Naive thymus-derived CD8-positive, alpha-beta T cell (primary cell): ENCODE measurements at places on chromosomes 16 and 17.

DNA sequence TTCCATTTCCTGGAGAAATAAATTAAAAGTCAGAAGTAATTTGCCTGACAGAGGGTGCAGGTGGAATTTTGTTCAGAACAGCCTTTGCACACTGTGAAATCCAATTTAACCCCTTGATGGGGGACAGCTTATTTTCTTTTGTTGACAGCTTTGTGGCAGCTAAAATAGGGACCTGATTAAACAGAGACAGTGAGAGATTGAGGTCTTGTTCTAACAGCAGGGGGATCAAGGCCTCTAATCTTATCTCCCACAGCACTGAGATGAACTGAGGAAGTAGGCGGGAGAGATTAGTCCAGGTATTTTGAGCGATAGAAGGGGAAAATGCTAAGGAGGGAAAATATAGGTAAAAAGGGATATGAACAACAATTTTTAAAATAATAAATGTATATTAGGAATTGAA is 1491.4 kb upstream of the GOT2 start:
- DNase-seq, result no peak

DNA sequence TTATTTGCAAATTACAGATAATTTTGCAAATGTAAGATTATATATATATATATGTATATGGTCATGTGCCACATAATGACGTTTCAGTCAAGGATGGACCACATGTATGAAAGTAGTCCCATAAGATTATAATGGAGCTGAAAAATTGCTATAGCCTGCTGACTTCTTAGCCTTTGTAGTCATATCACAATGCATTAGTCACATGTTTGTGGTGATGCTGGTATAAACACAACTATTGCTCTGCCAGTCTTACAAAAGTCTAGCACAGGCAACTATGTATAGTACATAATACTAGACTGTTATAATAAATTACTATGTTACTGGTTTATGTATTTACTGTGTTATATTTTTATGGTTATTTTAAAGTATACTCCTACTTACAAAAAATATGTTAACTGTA is 444.3 kb downstream of the KCNJ2 start:
- no peak for DNase-seq

- DNase-seq, result no peak
These were observed 1.8 kb downstream of the IL27 start for GRCh38 chr16:28504707-28505404.

DNA sequence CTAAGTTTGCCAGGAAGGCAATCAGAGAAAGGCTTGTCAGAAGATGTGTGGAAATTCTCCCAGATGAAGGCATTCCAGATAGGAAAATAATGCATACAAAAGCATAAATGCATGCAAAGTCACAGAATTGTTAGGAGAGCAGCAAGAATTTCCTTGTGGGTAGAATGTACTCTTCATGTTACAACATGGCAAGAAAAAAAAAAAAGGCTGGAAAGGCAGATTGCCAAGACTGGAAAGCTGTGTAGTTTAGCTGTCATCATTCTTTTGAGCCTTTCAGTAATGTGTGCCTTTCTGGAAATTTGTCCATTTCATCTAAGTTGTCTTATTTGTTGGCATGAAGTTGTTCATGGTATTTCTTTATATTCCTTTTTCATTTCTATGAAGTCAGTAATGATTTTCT is 71.0 kb upstream of the EFCAB3 start:
- DNase-seq, result no peak

DNA sequence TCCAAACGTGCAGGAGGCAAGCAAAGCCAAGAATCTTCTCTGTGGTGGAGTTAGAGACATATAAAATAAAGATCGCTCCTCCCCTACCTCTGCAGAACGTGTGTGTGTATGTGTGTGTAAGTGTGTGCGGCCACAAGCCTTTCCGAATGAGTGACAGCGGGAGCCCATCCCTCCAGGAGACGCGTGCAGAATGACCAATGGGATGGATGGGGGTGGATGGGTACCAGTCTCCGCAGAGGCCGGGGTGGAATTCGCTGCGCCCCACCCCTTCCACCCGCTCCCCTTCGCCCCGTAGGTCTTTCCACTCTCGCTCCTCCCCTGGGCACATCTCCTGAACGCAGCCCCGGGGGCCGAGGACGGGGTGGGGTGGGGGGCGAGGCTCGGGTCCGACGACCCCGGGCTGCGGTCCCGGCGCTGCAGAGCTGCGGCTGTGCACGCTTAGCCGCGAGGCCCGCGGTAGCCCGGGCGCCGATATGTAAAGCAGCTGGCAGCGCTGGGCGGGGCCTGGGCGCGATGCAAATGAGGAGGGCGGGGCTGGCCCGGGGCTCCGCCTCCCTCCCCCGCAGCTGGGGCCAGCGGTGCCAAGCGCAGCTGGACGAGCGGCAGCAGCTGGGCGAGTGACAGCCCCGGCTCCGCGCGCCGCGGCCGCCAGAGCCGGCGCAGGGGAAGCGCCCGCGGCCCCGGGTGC is at the start of gene PRKCB:
TSS of gene PRKCB (plus strand) at position 594 of the 688 bp plus-strand sequence.
- peak; percentile 94 for DNase-seq

DNA sequence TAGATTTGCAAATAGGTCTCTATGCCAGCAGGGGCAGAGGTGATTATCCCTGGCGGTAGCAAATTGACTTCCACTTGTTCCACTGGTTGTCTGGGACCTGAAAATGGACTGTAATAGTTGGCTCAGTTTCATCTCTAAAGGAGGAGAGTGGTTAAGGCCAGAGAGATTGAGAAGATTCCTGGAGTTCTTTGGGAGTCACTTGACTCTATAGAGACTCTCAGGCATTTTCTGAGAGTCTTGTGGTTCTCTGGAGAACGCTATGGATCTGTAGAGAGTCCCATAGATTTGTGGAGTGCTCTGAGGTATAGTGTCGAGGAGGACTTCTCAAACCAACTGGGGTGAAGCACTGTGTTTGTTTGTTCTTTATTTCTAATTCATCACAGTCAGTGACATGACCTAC is 8.9 kb upstream of the PMP22 start:
- DNase-seq, result no peak

- DNase-seq, result no peak
These were observed 5.1 kb downstream of the ABCA3 start for GRCh38 chr16:2335286-2335895.

- DNase-seq, result no peak
These were observed 6.7 kb downstream of the CBX8 start for GRCh38 chr17:79789943-79790804.

DNA sequence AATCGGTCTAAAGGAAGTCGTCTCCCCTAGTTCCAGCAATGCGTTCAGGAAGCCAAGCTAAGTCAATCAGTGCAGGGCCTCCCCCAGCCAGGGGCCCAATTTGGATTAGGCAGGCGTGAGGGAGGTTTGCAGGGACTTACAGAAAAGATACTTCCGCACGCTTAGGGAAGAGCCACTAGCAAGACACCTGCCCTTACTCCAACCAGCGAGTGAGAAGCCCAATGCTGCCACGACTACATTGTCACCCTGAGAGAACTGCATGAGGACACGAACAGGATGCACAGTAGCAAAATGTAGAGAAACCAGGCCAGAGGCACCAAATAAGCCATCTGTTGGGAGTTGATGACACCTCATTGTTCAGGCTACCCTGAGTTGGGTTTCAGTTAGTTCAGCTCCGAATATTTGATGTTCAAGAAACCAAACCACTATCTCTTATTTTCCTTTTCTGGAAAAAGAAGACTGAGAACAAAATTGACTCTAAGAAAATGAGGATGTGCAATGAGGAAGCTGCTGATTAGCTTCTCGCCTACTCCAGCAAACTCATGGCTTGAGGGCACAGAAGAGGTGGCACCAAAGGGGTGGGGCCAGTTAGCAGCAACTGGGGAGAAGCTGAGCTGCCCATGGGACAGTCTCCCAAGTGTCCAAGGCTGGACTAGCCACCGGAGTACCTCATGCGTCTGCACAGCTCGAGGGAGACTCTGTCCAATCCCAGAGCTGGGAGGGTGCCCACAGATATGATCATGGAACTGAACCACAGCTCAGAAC is 29.3 kb downstream of the TK2 start:
- no peak for DNase-seq

GRCh38 chr16:76857402-76857801 is 333.6 kb upstream of the MON1B start:
- DNase-seq, result no peak

DNA sequence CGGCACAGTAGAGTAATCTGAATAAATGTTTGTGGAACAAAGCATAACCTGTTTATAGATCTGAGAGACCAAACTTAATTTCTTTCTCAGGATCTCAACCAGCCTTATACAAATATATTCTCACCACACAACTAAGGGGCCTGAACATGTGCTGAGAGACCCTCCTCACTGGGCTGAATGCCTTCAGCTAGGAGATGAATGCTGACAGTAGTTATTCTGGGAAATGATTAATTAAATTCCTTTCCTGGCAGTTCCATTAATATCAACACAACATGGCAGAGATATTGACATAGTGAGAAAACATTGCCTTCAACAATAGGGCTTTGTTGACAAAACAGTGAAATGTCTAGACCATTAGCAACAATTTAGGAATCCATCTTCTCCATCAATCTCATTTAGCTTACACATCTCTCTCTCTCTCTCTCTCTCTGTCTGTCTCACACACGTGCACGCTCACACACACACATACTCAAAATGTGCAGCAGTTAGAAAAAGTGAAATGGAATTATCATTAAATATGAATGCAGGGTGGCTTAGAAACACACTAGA is 780.8 kb upstream of the CDH8 start:
- no peak for DNase-seq

- DNase-seq, result no peak
These were observed 15.9 kb upstream of the ARHGAP17 start for GRCh38 chr16:25031132-25031440.

DNA sequence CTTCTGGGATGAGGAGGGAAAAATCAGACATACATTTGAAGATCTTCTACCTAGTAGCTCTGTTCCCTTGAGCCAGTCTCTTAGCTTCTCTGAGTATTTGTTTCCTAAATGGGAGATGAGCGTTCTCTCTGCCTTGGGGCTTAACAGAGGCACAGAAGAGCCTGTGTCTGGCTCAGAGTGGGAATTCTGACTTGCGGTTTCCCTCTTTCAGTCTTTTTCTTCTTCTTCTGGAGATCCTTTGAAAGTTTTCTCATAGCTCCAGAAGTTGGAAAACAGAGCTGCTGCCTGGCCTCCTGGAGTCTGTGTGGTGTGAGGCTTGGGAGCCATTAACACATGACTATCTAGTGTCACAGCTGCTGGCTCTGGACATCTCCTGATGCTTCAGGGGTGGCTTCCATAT is 167.9 kb downstream of the MSI2 start:
- DNase-seq, result no peak

DNA sequence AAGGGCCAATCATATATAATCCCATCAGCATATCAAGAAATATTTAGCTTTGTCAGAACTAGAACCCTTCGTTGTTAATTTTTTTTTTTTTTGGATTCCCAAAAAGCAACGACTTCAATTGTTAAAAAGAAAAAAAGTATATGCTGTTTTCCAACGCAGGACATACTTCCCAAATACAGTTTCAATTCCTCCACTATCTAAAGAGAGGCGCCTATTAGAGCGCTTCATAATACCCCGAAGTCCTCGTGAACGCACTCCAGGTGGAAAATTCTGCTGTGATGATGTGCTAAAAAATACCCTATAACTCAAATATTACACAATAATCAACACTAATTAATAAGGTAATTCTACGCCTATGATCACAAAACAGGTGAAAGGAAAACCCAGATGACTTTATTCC is 20.8 kb downstream of the GNA13 start:
- no peak for DNase-seq

DNA sequence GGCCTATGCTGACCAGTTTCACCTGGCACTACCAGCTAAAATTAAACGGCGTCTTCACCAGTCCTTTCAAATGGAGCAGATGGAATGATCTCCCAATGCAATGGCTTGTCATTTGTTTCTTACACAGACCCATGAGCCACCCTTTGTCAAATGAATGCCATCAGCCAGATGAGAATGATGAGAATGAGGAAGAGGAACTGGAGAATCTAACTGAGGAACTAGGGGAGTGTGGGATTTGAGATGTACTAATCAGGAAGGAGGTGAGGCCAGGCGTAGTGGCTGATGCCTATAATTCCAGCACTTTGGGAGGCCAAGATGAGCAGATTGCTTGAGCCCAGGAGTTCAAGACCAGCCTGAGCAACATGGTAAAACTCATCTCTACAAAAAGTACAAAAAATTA is 116.4 kb downstream of the HS3ST3A1 start:
- no peak for DNase-seq

GRCh38 chr17:47288531-47289116 is 35.0 kb downstream of the ITGB3 start:
- no peak for DNase-seq

DNA sequence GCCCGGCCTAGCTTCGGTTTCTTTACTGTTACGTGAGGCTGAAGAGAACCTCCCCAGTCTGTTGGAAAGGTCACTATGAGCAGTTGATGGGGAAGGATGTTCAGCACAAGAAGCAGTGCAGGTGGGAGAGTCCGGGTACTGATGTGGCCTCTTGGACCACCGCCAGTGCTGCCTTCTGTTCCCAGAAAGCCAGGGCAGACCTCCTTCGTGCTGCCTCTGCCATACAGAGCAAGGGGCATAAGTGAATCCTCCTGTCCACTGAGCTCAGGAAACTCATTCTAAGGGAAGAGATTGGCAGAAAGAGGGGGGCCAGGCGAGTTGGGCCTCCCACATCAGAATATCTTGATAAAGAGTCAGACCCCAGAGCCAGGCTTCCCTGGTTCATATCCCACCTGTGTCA is 3.7 kb downstream of the PPP4C start:
- DNase-seq, result no peak

DNA sequence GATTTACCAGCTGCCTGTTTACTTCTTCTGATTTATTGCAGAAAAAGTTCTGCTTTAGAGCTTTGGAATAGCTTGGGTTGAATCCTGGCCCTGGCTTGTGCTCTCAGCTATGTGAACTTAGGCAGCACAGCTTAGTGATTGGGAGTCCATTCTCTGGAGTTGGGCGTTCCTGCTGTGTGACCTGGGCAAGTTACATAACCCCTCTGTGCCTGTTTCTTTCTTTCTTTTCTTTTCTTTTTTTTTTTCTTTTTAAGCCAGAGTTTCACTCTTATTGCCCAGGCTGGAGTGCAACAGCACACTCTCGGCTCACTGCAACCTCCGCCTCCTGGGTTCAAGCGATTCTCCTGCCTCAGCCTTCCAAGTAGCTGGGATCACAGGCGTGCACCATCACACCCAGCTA is 51.5 kb upstream of the AQP8 start:
- no peak for DNase-seq

- DNase-seq, result no peak
These were observed 292.2 kb downstream of the TOX3 start for GRCh38 chr16:52254746-52255145.

DNA sequence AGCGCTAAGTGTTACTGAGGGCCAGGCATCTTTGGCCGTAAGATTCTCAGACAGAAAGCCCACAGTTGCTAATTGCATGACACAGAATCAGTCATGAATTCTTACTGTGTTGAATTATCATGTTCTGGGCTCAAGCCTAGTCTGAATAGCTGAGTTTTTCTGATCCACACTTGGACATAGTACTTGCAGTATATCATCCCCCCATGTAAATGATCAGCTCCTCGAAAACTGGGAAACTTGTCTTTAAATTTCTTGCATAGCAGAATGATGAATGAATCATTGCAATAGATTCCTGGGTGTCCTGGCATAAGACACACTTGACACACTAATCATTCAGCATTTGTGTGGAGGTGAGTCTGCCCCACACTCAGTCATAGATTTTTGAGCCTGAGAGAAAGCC is 2.2 kb downstream of the MLYCD start:
- no peak for DNase-seq
